ENCODE measurements at places on chromosomes 7 and 10.
A peak's percentile ranks its signal among the peaks of the same experiment; 100 is the strongest.

DNA sequence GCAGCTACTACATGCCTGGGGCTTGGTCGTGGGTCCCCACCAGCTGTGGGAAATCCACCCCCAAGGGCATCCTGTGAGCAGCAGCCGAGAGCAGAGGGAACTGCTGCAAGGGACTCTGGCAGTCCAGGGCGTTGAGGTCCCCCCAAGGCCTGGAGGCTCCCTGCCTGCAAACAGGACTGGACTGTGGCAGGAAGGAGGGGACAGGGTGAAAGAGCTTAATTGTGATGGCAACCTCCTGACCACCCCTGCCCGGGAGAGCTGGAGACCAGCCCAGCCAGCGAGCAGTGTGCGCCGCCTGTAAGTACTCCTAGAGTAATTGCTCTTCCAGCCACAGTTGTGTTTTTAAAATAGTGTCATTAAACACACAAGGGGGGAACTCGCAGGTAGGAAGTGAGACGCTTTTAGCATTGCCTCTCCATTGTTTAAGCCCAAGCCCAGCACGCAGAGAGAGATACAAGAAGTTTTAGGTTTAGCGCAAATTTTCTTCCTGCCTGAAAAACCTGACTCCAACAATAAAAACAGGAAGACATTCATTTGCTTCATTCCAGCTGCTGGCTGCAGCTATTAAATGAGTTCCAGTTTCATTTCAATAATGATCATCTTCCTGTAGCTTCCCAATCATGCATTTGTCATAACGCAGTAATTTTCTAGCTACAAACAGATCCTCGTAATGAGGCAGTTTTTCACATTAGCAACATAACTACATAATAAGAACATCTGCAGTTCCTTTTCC lies 111.1 kb downstream of the EBF3 start:
- DNase-seq = no peak

GRCh38 chr10:103818765-103819374 lies 36.5 kb downstream of the SH3PXD2A start:
- DNase-seq = no peak

GRCh38 chr10:98431016-98431415 lies 15.7 kb downstream of the HPS1 start:
- no peak for DNase-seq

DNA sequence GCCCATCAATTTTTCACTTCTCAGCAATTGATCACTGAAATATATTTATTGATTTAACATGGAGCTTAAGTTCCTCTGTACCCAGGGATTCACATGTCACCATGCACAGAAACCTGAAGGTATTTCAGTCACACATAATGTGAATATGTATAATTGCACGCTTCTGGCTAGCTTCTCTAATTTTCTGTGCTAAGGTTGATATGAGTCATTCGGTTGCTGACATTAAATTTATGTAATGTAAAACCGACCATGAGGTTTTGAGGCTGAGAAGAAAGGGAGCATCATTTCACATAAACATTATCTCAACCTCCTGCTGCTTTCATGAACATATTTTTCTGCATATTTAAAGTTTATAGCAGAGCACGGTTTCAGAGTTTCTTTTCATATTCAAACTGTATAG lies 381.0 kb upstream of the TPK1 start:
- DNase-seq = no peak

DNA sequence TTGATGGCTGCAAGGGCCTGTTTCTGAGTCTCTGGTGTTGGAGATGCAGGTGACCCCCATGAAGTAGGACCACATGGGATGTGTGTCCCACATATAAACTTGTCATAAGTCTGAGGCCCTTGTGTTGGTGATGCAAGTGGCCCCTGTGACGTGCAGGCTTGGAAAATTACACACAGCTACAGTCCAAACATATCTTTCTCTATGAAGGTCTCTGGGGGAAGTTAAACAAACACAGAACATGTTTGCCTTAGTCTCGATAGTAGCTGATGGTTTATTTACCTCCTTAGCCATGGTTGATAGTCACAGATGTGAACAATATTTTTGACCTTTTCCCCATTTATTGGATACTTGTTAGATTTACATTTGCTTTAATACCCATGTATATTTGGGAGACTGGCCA lies 64.7 kb downstream of the ADCY1 start:
- peak; percentile 65 for DNase-seq

DNA sequence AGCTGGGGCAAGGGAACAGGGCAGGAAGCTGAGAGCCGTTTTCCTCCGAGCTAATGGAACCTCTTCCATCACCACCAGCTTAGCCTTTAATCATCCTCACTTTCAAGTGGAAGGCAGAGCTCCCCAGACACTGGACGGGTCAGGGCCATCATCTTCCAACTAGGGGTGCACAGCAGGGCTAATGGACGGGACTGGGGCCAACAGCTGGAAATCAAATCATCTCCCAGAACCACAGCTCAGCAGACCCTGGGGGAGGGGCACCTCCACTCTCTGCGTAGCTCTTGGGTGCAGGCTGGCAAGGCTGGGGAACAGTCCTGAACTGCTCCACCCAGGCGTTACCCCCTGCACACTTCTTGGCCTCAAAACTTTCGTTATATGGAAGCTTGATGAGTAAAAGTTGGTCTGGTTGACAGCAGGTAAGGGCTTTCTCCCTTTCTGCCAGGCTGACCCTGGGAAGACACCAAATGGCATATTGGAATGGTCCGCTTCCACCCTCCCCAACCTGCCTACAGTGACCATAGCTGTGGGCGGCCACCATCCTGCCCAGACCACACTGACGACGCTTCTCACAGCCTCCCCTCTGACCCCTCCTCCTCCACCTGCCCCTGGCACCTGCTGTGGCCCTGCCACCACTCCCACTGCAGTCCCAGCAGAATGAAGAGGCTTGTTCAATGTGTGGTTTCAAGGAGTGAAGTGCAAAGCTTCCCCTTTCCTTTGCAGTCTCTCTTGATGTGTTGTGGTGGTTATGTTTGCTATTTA lies 51.7 kb upstream of the RET start:
- DNase-seq = no peak

- DNase-seq = no peak
These were observed 769 bp upstream of the ELFN1 start for GRCh38 chr7:1669064-1669951.

DNA sequence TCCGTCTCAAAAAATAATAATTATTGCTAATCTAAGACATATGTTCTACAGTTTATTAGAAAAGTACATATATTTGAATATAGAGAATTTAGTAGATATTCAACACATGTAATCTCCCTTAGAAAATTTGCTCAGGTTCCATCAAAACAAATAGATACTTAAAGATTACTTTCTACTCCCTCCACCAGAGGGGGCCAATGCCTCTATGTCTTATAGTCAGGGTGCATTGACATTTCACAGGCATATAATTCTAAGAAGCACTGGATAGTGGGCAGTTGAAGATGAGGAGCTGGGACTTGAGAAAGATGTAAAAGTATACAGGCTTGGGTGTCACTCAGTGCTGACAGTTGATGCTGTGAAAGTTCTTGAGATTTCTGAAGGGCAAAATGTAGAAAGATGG lies 301.6 kb upstream of the HPS1 start:
- DNase-seq = no peak

GRCh38 chr10:120253131-120253530 lies 203.9 kb upstream of the PLPP4 start:
- no peak for DNase-seq

DNA sequence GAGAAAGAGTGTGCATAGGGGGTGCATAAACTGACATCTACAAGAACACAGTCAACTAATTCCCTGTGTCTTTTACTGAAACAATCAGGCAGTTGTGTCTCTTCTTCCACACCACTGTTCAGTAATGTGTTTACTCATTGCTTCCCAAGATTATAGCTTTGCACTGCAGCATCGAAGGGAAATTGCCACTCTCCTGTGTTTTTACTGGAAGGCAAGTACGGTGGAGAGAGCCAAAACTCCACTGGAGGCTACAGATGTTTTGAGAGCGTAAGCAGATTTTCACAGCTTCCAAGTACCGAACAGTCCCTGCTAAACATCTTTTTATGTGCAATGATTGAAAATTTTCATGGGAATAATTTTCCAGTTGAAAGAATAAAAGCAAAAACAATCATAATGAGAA lies 510.5 kb upstream of the AKR1E2 start:
- DNase-seq = no peak

DNA sequence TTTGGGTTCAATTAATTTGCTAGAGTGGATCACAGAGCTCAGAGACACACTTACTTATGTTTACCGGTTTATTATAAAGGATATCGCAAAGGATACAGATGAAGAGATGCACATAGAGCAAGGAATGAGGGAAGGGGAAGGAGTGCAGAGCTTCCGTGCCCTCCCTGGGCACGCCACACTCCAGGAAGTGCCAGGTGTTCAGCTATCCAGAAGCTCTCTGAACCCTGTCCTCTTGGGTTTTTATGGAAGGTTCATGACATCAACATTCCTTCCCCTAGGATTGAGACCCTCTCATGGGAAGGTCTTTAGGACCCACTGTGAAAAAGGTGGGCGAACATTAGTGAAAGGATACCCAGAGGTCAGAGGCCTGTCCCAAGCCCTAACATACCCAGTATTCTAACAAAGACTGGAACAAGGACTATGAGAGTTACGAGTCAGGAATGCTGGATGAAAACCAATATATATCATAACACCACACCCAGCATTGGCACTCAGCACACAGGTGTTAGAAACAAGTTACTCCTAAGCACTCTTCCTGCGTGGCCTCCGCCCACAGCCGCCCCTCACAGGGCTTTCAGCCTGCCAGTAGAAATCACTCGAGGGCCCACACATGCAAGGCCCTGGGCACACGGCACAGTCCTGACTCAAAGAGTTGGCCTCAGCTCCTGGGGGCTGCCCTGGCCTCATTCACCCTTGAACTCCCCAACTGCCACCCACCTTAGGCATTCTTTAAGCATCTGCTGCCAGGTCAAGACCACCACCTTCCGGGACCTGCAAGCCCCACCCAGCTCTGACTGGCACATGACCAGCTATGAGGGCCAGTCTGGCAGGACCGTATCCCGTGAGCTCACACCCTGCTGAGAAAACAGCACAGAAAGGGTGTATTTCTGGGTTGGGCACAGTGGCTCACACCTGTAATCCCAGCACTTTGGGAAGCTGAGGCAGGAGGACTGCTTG lies 5.6 kb upstream of the AIFM2 start:
- no peak for DNase-seq

- DNase-seq = no peak
These were observed 19.7 kb upstream of the CHST12 start for GRCh38 chr7:2383543-2384274.

DNA sequence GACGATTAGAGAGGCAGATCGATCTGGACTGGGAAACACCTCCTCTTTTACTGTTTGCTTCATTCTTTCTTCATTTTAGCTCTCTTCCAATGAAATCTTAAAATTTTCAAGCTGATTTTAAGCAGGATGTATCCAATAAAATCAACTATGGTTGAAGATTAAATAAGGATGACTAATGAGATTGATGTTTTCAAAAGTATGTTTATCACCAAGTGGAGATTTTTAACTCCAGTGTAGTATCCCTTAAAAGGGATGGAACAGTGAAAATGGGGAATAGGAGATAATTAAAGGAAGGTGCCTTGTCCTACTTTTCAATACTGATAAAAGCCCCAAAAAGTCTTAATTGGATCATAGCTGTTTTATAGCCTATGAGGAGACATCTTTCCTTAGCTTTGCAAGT lies 11.6 kb upstream of the LIPF start:
- no peak for DNase-seq

GRCh38 chr7:18808026-18808425 lies 309.4 kb downstream of the TWIST1 start:
- DNase-seq = no peak

DNA sequence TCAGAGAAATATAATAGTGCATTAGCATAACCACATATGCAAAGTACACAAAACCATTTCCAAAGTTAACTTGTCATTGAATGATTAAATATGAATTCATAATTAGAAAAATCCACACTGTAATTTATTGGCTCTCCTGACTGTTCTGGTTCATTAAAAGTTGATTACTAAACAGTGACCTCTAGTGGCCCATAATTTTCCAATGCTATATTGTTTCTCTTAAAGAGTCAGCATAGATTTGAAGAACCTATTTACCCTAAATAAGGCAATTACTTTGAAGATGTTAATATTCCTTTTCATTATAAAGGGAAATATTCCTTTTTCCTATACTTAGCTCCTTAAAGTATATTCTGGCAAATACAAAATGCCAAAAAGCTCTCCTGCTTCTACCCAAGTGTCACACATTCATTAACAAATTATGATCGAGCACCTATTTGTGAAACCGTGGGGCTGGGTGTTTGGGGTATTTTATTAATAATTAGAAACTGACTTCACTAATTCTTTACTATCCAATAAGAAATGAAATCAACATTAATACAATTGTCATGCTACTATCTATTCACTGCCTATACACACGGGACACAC lies 86.2 kb downstream of the HIBADH start:
- DNase-seq = peak; percentile 10

Measured in SHP77 (cell line).